ENCODE measurements at places on chromosomes 2 and 18.
A peak's percentile ranks its signal among the peaks of the same experiment; 100 is the strongest.

GRCh38 chr2:62415518-62415917, 90.5 kb downstream of the TMEM17 start:
- DNase-seq: no peak

DNA sequence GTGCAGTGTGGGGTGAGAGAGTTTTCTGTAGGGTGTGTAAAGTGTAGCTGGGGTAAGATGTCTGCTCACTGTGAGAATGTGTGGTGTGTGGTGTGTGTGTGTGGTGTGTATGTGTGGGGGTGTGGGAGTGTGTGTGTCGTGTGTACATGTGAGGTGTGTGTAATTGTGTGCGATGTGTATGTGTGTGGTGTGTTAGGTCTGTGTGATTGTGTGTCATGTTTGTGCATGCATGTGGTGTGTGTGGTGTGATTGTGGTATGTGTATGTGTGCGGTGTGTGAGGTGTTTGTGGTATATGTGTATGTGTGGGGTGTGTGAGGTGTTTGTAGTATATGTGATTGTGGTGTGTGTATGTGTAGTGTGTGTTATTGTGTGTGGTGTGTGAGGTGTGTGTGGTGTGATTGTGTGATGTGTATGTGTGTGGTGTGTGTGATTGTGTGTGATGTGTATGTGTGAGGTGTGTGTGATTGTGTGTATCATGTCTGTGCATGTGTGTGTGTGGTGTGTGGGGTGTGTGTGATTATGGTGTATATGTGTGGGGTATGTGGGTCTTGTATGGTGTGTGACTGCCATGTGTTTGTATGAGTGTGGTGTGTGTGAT, 241.7 kb upstream of the HDAC4 start:
- DNase-seq: no peak

- DNase-seq: no peak
Observed at GRCh38 chr2:5123582-5124196, 568.5 kb upstream of the SOX11 start.

GRCh38 chr2:163625632-163626031, 110.2 kb downstream of the FIGN start:
- DNase-seq: no peak

GRCh38 chr2:202122980-202123720, 50.1 kb downstream of the KIAA2012 start:
- DNase-seq: peak; percentile 74

DNA sequence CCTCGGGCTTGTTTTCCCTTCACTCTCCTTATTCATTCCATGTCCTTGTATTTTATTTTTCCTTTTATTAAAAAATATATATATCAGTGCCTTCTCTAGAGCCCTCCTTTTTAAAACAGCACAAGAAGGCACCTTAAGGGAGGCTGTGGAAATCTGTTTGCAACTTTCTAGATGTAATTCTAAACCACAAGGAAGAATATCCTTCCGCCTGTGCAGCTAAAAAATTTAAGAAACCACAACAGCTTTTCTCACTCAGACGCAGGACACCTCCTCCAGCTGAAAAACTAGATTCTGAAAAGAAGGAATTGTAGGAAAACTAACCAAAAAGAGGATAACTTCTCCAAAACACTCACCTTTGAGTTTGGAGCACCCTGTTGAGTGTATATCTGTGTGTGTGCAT, 142.2 kb downstream of the BCL11A start:
- no peak for DNase-seq

GRCh38 chr2:201255408-201256033, 4.8 kb upstream of the CASP8 start:
- DNase-seq: no peak

DNA sequence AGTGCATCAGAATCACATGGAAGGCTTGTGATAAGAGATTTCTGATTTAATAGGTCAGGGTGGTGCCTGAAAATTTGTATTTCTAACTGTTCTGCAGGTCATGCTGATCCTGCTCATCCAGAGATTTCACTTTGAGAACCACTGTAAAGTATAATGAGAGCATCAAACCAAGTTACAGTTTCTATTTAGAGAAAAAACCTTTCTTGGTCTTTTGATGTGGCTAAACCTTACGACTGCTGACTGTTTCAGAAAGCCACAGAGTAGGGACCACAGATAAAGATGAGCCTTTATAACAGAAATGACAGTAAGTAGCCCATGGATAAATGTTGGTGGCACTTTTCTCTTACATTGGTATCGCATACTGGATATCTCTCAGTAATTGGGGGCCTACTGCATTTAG, 109.4 kb upstream of the FANCL start:
- DNase-seq: no peak

DNA sequence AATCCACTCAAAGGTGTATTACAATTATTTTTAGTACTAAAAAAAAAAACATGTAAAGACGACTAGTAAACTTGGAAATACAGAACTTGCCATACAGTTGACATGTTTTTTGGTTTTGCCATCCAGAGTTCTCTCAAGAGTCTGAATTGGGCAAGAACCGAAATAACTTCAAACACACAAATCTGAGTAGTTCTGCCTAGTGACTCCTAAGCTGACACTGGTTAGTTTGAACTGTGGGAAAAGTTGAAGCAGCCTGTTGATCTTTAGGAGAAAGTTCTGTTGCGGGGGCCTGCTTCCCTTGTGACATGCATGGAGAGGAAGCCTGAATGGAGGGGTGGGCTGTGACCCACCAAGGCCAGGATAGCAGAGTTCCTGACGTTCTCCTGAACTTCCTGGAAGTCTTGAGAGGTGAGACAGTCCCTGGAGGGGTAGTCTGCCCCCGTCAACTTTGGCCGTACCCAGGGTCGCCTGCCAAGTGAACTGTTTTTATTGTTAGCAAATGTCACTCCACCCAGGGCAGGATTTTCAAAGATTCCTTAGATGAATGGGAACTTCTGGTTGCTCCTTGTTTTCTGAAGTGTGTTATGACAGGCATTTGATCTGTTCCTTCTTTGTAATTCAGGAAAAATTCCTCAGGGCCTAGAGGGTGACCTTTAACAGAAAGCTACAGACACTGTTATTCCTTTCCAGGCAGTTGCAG, 85.6 kb upstream of the SPTBN1 start:
- no peak for DNase-seq

- no peak for DNase-seq
Observed at GRCh38 chr2:42135381-42136312, 33.5 kb upstream of the EML4 start.

GRCh38 chr18:63102941-63103744, 216.4 kb downstream of the BCL2 start:
- DNase-seq: no peak

DNA sequence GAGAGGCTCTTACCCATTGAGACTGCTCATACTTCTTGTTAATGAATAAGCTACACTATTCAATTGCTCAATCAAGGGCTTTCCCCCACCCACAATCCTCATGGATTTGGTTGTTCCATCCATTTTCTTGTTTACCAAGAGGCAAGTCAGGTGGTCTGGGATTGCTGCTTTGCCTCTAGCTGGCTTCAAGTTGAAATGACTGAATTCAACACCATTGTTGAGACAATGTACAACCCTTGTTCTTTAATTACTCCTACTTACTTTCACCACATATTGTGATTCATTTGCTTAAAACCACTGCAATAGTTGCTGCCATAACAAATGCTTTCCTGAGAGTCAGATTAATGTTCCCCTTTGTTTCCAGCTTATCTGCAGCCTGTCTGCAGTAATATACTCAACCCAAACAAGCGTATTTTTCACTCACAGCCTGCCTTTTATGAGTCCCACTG, 532.2 kb downstream of the RIT2 start:
- no peak for DNase-seq

DNA sequence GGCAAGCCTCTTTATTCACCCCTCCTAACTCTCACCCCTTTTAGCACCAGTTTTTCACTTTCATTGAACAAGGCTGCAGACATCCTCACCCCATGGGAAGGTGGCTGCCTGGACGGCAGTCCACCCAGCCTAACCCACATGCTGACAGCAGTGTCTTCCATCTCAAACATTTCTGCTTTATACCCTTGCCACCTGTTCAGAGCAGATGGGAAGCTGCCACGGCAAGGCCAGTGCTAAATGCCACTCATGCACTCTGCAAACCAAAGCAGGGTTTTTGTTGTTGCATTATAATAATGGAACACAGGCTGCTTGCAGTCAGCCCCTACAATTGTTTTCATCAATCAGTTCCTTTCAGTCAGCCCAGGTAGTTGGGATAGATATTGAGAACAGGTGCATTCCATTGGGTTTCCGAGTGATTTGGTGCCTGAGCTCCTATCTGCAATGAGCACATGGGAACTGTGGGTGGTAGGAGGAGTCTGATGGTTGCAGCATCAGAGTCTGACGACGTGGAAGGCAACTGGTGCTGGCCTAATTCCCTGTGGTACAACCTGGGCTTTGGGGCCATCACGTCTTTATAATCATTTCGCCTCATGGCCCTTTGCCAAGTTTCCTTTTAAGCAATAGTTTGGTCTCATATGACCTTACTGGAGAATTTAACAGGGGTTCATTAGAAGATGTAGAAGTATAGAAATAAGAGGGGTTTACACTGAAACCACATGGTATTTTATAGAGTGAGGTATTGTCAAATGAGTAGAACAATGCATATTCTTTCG, 252.5 kb upstream of the SP5 start:
- DNase-seq: peak; percentile 23

GRCh38 chr2:10095175-10095574, 15.0 kb upstream of the CYS1 start:
- no peak for DNase-seq

- DNase-seq: peak; percentile 40
Observed at GRCh38 chr18:46148810-46149209, 44.6 kb downstream of the HAUS1 start.

- DNase-seq: no peak
Observed at GRCh38 chr18:63553081-63553480, 10.9 kb downstream of the SERPINB12 start.

GRCh38 chr18:80202264-80202998, 44.9 kb downstream of the PARD6G start:
- DNase-seq: no peak

DNA sequence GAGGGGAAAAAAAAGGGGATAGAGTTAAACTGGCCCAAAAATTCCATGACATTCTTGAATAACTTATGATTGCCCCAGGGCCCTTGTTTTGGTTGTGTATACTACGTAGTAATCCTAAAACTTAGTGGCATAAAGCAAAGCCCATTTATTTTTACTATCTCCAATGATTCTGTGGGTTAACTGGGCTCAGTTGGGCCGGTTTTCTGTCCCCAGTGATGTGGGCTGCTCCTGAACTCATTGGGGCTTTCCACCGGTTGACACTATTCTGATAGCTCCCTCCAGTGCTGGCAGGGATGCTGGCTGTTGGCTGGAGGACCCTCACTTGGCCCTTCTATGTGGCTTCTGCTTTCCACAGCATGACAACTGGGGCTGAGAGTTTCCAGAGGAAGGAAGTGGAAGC, 60.0 kb upstream of the TGIF1 start:
- DNase-seq: no peak

DNA sequence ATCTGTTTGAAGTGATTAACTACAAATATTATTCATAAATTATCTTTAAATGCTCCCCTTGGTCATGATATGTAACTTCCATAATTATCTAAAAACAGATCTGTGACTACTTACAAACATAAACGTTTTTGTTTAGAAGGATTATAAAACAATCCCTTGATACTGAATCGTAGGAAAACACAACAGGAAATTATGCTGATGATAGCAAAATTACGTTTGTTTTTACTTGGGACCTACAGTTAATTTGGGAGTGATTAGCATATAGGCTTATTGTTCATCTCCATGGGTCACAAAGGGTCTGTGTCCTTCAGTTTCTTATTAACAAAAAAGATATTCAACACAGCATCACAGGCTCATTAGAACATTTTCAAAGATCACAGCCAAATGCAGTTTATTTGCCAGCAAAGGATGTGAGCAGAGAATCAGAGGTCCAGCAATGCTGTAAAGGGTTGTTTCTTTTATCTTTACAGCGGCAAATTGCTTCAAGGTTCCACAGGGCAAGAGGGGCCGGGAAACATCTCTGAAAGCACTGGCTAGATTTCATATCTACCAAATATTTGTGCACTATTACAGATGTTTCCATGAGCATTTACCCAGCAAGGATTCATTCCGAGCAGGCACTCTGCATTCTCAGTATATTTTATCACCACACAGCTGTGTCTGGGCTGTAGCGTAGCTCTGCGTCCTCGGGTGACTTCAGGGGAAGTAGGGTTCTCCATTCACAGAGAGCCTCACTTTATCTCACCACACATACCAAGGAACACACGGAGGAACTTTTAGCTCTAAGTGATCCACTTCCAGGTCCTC, 4.1 kb downstream of the CCDC195 start:
- DNase-seq: no peak

DNA sequence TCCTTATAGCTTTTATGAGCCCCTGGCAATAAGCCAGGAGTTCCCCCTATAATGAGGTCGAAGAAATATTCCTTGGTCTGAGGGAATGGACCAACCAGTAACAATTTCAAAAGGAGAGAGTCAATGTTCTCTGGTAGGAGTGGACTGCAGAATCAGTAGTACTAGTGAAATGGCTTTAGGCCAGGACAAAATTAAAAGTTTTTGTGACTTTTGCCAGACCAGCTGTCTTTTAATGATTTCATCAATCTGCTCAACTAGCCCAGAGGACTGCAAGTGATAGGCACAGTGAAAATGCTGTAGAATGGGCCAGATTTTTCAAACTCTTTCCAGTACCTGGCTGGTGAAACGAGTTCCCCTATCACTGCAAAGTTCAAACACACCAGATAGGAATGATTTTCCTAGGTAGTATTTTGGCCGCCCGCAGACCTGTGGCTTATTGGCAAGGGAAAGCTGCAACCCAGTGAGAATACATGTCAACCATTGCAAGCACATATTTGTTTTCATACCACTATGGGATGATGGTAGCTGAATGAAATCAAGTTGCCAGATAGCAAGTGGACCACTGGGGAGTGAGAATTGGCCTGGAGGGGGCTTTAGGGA, 45.5 kb downstream of the CERS6 start:
- no peak for DNase-seq

GRCh38 chr2:49174750-49175149, 20.4 kb upstream of the FSHR start:
- DNase-seq: no peak

- no peak for DNase-seq
Observed at GRCh38 chr2:199433204-199433832, 24.4 kb downstream of the SATB2 start.

DNA sequence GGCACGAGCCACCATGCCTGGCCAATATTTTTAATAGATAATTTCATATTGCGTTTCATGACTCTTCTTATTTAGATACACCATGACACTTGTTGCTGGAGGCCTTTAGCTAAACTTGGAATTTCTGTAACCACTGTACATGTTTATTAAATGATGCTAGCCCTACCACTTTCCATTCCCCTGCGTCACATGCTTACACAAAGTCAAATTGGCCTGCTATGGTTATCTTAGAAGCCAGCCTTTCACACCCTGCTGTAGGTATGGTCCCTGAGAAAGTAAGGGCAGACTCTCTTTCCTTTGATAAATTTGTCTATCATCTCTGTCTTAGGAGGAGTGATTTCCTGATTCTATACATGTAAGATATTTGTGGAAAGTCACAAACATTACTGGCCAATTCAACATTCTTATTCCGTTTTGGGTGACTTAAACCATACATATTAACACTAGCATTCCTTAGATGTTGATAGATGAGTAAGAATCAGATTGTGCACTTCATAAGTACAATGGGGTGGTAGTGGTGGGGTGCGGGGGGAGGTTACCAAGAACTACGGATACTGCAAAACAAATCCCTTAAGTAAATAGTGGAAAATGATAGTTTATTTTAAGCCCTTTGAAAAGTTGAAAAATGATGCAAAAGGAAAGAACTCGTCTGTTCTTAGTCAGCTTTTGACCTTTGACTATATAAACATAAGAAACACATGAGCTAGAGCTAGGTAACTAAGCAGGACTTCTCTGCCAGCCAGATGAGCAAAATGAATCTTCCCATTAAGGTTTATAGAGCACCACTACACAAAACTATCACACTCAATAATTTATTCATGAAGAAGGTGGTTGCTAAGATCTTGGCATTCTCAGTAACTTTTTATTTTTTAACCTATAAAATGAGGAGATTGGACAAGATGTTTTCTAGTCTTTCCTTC, 7.9 kb upstream of the NDUFV2 start:
- no peak for DNase-seq
